ENCODE measurements at places on chromosomes 2 and 18. TPM values are rescaled to one million over a fixed set of nuclear protein-coding genes. Genes with fewer than 3 reads are reported as not detected.
A peak's percentile ranks its signal among the peaks of the same experiment; 100 is the strongest.

- peak; percentile 36 for DNase-seq
These were observed 69.5 kb upstream of the SPTBN1 start for GRCh38 chr2:54386585-54386984.

Gene FAHD2B
- total RNA-seq = 0.23 TPM

- no peak for DNase-seq
These were observed 73.1 kb upstream of the RMDN2 start for GRCh38 chr2:37851828-37852584.

DNA sequence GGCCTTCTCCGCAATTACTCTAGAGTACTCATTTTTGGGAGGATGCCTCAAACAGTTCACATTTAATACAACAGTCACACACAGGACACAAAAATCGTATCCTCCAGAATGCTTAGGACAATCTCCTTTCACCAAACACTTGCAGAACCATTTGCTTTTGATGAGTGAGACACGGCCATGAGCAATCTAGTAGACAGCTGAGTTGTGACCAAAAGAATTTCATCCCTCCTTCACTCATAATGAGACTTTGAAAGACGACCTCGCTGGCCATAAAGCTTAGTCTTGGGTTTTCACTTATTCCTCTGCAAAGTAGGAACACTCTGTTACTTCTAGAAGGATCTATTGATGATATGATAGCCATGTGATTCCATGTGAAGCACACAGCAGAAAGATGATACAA is 87.5 kb upstream of the SLC35G4 start:
- DNase-seq = peak; percentile 49

- DNase-seq = peak; percentile 47
These were observed 460.2 kb upstream of the UBE2E3 start for GRCh38 chr2:180520206-180520605.

GRCh38 chr2:174744111-174744510 is 20.2 kb downstream of the CHRNA1 start:
- no peak for DNase-seq

Data from LHCN-M2 (cell line).